ENCODE measurements at places on chromosomes 3 and 15.

DNA sequence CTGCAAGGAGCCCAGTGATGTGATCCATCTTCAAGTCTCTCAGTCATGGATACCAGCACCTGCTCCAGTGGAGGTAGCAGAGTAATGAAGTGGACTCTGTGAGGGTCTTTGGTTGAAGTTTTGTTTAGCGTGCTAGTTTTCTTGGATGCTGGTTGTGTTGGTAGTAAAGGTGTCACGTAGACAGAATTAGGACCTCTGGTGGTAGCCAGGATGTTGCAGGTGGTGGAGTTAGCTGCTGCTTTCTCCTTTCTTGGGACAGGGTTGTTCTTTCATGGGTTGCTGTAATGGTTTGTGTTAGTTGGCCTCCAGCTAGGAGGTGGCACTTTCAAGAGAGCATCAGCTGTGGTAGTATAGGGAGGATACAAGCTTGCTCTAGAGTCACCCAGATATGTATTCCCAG, 125.2 kb downstream of the ANXA2 start:
- DNase-seq = no peak

DNA sequence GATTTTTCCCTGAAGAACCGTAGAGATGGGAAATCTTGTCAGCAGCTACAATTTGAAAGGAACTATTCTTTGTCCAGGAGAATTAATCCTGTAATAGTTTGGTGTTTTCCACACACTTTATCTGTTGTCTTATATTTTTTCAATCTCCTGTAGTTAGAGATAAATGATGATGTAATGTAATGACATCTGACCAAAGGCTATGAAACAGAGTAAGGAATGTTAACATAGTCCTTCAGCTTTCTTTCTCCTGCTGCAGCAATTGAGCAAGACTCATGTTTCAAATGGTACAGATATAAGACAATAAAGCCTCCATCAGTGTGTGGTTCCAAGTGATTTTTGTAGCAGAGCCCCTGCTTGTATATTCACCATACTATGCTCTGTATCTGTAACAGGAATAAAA, 1028.4 kb downstream of the SI start:
- no peak for DNase-seq

GRCh38 chr3:42489937-42490227, 12.6 kb upstream of the VIPR1 start:
- peak; percentile 7 for DNase-seq

DNA sequence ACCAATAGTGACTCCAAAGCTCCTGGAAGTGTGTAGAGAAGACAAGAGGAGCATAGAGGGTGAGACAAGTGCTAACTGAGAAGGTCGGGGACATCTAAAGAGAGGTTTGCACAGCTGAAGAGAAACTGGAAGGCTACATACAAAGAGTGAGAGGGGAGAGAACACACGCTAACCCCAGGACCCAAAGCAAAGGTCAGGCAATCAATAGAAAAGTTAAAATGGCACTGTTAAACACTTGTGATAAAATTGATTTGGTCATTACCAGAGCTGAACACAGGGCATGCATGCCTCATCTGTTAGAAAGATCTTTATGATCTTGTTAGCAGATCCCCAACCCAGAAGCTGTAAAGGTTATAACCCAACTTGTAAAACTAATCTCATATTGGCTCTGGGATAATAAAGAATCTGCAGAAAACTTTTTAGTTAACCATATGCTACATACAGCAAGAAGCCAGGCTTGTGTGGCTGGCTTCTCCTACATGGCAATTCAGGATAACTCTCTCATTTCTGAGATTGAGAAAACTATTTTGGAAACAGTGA, 212.6 kb upstream of the ICE2 start:
- DNase-seq = no peak

DNA sequence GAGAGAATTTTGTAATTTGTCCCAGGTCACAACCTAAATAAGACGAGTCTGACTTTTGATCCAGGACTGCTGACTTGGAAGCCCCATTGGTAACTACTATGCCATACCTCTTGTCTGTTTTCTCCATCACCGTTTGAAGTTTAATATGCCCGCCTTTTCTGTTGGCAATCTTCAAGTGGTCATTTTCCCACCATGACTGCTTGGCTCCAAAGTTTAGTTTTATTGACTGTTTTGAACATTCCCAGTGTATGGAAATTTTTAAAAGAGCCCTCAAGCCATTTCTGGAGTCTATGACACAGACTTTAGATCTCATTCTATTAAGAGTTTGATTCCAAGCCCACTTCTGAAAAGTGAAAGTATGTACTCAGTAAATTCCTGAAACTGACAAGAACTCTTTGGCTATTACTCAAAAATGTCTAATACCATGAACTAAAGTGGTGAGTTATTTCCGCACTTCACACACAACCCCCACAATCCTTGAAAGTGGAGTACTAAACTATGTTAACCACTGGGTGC, 136.7 kb upstream of the ADAMTS9 start:
- DNase-seq = no peak

DNA sequence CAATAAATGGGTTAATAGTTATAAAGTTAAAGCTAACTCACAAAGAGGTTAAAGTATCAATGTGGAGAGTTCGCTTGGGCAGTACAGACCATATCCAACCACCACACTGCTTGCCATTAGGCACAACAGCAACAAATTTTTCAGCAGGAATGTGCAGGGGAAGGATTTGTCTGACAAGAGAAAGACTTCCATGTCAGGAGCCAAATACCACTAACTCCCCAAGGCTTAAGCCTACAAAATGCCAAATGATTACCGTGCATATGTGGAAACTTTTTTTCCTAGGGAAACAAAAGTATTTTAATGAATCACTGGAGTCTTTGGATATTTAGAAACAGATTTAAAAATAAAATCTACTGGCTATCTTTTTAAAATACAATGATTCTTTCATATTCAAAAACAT, 8.1 kb downstream of the VGLL3 start:
- DNase-seq = no peak

- DNase-seq = no peak
These were observed 84.8 kb upstream of the ICE2 start for GRCh38 chr15:60563539-60564404.

- DNase-seq = no peak
These were observed 10.6 kb downstream of the XXYLT1 start for GRCh38 chr3:195260280-195260905.

- DNase-seq = no peak
These were observed 23.0 kb downstream of the RBM5 start for GRCh38 chr3:50111757-50112156.

DNA sequence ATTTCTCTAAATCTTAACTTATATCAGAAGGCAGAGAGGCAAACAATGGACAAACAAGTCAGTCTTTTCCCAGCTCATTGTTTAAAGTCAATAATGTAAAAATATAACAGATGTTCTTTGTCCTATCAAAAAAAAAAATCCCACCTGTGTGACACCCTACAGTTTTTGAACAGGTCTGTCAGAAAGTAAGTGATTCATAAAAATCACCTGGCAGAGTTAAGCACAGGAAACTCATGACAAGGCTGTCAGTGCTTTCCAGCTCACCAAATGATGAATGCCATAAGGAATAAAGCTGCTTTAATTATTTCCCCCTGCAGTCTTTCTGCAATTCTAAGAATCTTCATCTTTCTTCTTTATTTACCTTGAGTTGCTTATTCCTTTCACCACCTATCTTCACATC, 30.3 kb downstream of the ROBO1 start:
- no peak for DNase-seq

DNA sequence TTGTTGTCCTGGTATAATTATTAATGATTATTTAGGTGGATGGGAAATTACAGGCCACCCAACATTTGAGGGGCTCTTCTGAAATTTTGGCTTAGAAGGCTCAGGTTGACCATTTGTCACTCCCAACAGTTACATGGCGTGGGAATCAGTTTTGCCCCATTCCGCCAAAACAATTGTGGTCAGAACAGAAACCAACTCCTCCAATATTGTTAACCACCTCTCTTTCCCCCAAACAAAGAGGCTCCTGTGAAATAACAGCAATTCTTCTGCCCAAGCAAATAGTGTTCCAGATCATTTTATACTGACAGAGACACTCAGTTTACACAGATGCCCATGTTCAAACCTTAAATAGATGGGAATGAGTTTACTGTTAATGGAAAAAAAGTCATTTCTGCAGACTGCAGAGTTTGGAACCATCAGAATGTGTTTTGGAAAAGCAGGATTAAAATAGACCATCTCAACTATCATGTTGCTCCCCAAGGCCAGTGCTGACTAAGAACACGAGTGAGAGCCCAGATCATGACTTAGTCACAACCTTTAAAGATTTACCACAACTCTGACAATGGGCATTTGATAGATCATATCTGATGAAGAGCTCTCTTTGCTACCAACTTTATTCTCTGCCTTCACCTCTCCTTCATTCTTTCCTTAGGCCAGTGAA, 102.1 kb downstream of the DUT start:
- DNase-seq = no peak

- DNase-seq = peak; percentile 73
These were observed 680.1 kb downstream of the EPHA3 start for GRCh38 chr3:89787485-89787884.

- DNase-seq = no peak
These were observed 14.4 kb downstream of the EIF1B start for GRCh38 chr3:40323946-40324345.

DNA sequence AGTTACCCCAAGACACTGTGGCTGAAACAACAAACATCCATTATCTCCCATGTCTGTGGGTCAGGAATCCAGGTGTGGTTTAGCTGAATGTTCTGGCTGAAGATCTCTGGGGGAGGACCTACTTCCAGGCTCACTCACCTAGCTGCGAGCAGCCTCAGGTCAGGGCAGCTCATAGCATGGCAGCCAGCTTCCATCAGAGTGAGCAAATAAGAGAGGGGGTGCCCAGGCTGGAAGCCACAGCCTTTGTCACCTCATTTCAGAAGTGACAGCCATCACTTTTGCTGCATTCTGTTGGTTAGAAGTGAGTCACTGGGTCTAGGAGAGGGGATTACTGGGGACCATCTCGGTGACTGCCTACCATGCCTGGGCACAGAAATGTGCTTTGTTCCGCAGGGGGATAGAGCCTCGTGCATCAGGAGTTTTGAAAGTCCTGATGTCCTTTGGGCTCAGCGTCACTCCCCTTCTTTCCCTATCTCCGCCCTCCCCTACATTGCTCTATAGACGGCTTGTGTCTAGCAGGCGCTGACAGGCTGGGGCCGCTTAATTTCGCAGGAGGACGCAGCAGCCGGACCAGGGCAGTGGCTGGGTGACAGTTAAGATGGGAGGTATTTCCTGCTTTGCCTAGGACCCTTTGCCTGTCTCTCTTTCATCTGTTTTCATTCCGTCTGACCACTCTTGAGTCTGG, 25.4 kb downstream of the TGM4 start:
- no peak for DNase-seq

- no peak for DNase-seq
These were observed 646.2 kb downstream of the NTRK3 start for GRCh38 chr15:87610366-87610765.
